ENCODE measurements at places on chromosomes 5 and 9.

GRCh38 chr9:104921067-104921741, 6.8 kb downstream of the ABCA1 start:
- DNase-seq = no peak

- peak; percentile 72 for DNase-seq
Observed at GRCh38 chr9:100317706-100318105, 35.0 kb downstream of the TEX10 start.

GRCh38 chr5:150358261-150359095, 981 bp downstream of the TCOF1 start:
- peak; percentile 23 for DNase-seq

GRCh38 chr5:96088706-96089498, 127.3 kb upstream of the ELL2 start:
- DNase-seq = no peak

- DNase-seq = no peak
Observed at GRCh38 chr9:110244616-110245015, 11.7 kb downstream of the TXN start.

GRCh38 chr5:55900776-55901175, 49.6 kb downstream of the IL31RA start:
- DNase-seq = no peak

DNA sequence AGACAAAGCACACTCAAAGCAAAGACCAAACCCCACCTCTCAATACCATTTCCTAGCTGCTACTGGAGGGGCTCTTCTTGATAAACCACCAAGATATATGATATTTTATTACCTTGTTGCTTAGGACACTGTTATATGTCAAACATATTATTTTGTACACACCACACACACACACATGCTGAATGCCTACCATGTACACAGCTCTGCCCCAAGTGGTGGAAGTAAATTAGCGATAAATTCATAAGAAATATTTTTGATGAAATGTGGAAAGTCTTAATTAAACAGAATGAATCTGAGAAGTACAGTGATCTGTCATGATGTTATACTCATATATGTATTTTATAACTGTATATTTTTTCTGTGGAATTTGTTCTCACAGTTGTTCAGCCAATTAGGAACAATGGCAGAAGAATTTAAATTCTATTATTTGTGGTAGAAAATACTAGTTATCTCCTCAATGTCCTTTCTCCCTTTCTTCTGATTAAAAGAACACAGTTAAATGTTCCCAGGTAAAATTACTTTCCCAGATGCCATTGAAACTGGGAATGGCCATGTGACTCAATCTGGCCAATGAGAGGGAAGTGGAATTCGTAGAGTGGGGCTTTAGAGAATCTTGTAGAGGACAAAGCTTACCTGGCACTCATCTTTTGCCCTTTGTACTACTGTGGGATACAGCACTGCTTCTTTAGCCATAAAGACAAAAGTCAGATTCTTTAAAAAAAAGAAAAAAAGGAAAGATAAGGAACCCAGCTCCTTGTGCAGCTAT, 156.5 kb downstream of the SNCAIP start:
- no peak for DNase-seq

- DNase-seq = peak; percentile 93
Observed at GRCh38 chr5:65121880-65122436, 353.2 kb downstream of the CWC27 start.
